ENCODE measurements at places on chromosomes 7 and 10.
A peak's percentile ranks its signal among the peaks of the same experiment; 100 is the strongest.

DNA sequence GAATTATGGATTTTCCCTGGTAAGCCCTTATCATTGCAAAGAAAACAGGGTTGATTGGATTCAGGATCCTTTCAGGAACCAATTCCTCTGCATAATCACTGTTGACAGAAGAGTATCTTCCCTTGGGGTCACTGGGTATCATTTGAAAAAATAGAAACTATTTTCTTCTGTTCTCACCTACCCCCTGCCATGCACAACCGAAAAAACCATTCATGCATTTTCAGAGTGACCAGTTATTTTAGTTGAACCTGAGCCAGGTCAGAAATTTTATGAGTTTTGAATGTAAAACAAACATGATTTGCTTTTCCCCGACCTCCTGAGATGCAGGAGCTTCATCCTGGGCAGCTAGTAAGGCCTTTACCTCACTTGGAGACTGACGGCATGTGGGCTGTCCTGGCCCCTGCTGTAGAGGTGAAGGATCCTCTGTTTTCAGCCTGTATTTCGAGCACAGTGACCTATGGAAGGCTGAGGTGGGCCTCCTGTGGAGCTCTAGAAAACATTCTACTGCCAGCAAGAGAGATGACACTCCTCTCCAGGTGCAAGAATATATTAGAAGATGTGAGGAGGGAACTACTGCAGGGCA is 30.1 kb downstream of the TMEM178B start:
- no peak for DNase-seq

- DNase-seq: peak; percentile 66
Measured at GRCh38 chr7:106054971-106055532, 57.1 kb downstream of the SYPL1 start.

- DNase-seq: no peak
Measured at GRCh38 chr7:140595468-140596092, 45.0 kb downstream of the DENND2A start.

GRCh38 chr7:24601600-24601999 is 28.3 kb downstream of the PALS2 start:
- DNase-seq: no peak

- no peak for DNase-seq
Measured at GRCh38 chr7:12564996-12565764, 5.3 kb upstream of the SCIN start.

- DNase-seq: no peak
Measured at GRCh38 chr10:122998360-122998917, 10.2 kb downstream of the IKZF5 start.

- DNase-seq: no peak
Measured at GRCh38 chr7:24911213-24911603, 68.8 kb downstream of the OSBPL3 start.

DNA sequence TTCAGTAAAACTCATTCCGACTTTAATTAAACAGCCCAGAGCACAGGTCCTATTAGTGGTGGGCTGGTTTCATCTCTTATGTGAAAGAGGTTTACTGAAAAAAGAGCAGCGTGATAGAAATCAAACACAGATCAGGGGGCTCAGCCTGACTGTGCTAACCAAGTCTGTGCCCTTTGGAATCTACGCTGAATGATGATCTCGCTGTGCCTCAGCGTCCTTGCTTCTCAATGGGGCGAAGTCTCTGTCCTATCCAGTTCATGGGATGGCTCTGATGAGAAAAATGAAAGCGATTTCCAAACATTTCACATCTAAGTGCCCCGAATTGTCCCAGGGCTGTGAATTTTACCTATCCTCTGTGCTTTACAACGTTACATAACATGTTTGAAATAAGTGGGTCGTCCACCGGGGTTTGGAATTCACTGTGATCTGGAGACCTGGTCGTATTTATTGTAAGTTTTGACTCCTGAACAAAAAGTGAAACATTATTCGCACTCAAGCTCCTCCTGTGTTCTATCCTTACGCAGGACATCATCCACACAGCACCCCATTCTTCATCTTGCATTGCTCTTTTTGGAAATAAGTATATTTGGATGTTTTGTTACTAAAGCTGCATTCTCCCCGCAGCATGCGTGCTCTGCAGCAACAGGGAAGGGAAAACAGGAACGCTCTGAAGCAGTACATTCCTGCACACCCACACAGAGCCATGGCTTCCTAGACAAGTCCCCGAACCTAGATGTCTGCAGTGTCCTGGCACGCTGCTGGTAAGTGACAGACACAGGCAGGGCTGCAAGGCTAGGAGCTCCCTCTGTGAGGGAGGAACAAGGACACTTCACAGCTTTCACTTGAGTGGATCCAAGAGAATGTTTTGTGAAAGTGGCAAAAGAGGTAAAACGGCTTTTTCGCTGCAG is 83.5 kb downstream of the SLC37A3 start:
- DNase-seq: peak; percentile 18

DNA sequence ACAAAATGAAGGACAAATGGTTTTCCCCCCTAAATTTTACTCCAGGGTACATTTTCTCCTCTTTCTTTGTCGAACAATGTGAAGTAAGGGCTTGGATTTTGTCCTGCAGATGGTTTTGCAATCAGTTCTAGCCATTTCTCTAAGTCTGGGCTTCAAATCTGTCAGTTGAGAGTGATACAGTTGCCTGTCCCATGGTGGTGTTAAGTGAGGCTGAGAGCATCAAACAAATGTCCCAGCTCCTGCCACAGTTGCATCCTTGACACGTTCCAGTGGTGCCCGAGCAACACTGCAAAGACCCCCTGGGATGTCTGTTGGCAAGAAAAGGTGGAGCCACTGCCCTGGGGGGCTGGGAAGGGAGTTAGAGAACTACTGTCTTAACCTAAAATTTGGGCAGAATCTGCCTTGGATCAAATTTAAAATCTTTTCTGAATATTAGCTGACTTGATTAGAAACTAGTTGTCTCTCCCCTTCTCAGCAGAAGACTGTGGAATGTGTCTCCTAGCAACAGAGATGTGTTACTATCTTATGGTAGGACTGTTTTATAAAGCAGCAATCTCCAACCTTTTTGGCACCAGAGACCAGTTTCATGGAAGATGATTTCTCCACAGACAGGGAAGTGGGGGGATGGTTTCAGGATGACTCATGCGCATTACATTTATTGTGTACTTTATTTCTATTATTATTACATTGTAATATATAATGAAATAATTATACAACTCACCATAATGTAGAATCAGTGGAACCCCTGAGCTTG is 102.0 kb upstream of the STEAP1B start:
- no peak for DNase-seq

GRCh38 chr10:89245802-89246201 is 5.8 kb downstream of the LIPA start:
- DNase-seq: no peak

DNA sequence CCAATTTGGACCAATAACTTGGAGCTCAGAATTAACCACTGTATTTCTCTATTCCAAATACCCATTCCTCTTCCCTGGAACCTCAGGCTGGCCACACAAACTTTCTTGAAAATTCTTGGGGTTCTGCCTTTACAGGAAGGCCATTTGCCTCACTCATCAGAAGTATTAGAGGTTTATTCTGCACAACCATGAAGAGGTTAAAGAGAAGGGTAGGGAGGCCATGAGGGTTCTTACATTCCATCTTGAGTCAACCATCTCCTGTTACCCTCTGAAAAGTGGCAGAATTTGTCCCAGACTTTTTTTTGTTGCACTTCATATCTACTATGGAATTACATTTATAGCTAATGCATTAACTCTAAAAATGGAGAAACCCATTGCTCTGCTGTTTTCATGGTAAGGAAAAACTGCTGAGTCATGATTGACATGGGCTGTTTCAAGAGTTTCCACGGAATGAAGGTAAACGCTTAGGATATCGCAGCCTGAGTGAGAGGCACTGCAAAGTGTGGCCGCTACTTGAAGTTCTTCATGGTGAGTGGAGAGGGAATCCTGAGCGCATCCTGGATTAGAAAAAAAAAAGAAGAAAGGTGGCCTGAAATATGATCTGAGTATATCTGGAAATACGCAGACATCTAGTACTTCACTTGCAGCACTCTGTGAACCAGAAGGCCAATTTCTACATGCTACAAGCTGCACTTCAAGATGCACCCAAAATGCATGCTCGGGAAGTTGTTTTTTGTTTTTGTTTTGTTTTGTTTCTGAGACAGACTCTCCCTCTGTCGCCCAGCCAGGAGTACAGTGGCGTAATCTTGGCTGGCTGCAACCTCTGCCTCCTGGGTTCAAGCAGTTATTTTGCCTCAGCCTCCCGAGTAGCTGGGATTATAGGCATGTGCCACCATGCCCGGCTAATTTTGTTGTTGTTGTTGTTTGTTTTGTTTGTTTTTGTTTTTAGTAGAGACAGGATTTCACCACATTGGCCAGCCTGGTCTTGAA is 83.7 kb downstream of the KIAA1217 start:
- no peak for DNase-seq

DNA sequence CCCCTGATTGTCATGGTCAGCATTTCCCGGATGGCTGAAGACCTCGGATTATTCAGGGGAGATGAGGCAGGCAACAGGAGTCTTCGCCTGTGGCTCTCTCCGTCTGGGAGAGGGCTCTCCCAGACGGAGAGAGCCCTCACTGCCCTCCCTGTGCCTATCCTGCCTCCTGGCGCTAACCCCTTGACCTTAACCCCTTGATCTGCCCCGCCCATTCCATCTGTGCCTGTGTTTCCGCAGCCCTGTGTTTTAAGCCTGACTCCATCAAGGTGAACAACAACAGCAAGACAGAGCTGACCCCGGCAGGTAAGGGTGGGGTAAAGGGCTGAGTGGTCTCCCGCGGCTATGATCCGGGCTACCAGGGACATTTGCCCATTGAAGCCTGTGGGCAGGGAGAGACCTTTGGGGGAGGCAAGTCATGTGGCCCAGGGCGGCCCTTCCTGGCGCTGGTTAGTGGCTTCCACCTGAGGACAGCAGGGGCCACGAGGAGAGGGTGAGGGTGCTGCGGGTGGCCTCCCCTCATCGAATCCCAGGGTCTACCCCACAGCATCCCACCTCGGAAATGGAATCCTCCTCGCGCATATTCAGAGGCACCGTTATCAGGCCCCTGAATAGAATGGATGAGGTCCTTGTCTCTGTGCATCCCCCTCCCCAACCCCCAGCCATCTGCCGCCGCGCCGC is 4.2 kb upstream of the MUC12 start:
- no peak for DNase-seq

DNA sequence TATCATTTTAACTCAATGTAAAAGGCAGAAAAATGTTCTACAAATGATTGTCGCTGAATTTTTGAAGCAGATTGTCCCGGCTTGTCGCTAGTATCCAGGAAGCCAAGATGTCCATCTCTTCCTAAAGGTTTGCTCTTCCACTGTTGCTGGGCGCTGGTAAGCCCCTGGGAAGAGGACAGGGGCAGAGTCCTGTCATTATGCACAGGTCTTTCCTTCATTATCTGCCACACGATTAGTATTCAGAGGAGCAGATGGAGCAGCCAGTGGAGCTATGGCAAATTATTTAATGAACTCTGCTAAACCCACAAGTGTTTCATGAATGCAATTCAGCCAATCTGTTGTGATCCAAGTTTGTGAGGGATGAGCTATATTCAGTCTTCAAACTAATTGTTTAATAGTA is 499.1 kb upstream of the NRP1 start:
- DNase-seq: no peak

- DNase-seq: no peak
Measured at GRCh38 chr7:78080241-78080640, 281.7 kb downstream of the PHTF2 start.

GRCh38 chr7:20793248-20793647 is 6.6 kb upstream of the SP8 start:
- no peak for DNase-seq

DNA sequence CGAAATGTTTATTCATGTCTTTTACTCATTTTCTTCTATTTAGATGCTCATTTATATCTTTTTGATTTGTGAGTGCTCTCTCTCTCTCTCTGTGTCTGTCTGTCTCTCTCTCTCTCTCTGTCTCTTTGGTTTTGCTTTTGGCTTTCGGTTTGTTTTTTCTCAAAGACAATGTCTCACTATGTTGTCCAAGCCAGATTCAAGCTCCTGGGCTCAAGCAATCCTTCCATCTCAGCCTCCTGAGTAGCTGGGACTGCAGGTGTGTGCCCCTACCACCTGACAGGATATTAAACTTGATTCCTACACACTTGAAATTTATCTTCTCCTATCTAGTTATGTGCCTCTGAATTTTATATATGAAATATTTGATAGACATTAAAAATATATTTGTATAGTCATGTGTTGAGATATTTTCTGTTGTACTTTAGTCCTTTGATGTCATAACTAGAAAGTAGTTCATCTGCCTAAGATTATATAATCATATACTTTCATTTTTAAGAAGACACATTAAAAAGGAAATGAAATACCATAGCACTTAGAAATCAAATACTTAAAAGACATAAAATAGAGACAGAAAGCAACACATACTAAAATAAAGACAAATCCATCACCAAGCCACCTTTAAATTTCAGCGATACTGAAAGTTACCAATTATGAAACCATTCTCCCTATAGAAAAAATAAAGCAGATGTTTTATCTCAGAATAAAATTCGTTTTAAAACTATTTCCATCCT is 68.1 kb upstream of the SFMBT2 start:
- DNase-seq: no peak

- no peak for DNase-seq
Measured at GRCh38 chr10:7932301-7933036, 114.2 kb downstream of the TAF3 start.

- DNase-seq: no peak
Measured at GRCh38 chr7:142152076-142152475, 40.6 kb downstream of the MGAM2 start.

DNA sequence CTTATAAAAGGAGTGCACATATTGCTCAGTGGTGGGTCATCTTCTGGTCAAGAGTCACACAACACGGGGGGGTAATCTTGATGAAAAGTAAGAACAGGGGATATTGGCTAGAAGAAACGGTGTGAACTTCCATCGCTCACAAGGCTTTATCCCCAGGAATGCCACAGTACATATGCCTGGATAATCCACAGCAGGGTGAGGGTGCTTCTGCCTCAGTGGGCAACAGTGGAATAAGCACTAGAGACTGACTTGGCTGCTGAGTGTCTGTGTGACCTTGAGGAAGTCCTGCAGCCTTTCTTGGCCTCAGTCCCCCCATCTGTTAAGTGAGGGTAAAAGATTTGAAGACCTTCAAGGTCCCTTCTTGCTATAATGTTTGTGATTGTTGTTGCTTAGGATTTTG is 44.9 kb upstream of the SHH start:
- DNase-seq: no peak

- no peak for DNase-seq
Measured at GRCh38 chr7:33486633-33487032, 357.3 kb downstream of the BBS9 start.

DNA sequence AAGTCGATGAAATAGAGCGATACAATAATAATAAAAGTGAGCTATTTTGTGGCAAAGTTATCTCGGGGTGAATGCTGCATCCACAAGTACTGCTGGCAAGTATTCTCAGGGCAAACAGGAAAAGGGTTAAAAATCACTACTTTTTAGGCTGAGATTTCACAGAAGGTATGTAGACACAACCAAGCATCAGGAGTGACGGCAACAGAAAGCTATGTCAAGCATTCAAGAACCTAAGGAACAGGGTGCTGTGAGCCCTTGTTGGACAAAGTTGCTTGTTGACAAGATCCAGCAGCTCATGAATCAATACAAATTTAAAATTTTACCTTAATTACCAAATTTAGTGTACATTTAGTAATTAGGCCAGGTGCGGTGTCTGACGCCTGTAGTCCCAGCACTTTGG is 41.2 kb upstream of the C1QL3 start:
- DNase-seq: no peak
